ENCODE measurements at places on chromosomes 7 and 10. TPM values are rescaled to one million over a fixed set of nuclear protein-coding genes. Genes with fewer than 3 reads are reported as not detected.

Gene NUP205
- 16.6 TPM for total RNA-seq

Gene CPA2
- total RNA-seq, result not detected

Gene RELN
- total RNA-seq, result 39.3 TPM

Gene PRR15
- 0.17 TPM for total RNA-seq

Gene UBE2H
- 84.2 TPM for total RNA-seq

Gene PITRM1
- total RNA-seq, result 21.1 TPM

Gene ZCWPW1
- total RNA-seq, result 1.4 TPM

- no peaks in the 10 kb centered on the region for H3K4me1 ChIP-seq
- H3K4me3 ChIP-seq, result no peak overlapping the region
- H3K27me3 ChIP-seq, result no peaks in the 10 kb centered on the region
- no peaks in the 10 kb centered on the region for H3K36me3 ChIP-seq
Observed at GRCh38 chr10:122121059-122121458, 132.1 kb downstream of the TACC2 start.

- DNase-seq, result no peak
- H3K27ac ChIP-seq, result no peak overlapping the region
- H3K27me3 ChIP-seq, result no peaks in the 10 kb centered on the region
- H3K4me1 ChIP-seq, result no peaks in the 10 kb centered on the region
Observed at GRCh38 chr7:98771941-98772603, 97.7 kb downstream of the TMEM130 start.

GRCh38 chr10:86512137-86512536 is 9.5 kb downstream of the WAPL start:
- H3K27me3 ChIP-seq, result no peaks in the 10 kb centered on the region
- H3K4me3 ChIP-seq, result no peak overlapping the region
- peaks cover 5% of the 10 kb centered on the region for H3K36me3 ChIP-seq

GRCh38 chr7:151808400-151809145 is 68.3 kb downstream of the PRKAG2 start:
- H3K4me3 ChIP-seq, result no peak overlapping the region
- H3K27ac ChIP-seq, result peak overlapping the region; percentile 48
- H3K36me3 ChIP-seq, result no peaks in the 10 kb centered on the region
- no peak for DNase-seq

- no peak overlapping the region for H3K27ac ChIP-seq
- H3K4me3 ChIP-seq, result no peak overlapping the region
- H3K27me3 ChIP-seq, result no peaks in the 10 kb centered on the region
- H3K36me3 ChIP-seq, result no peaks in the 10 kb centered on the region
- DNase-seq, result no peak
Observed at GRCh38 chr10:46544989-46545791, 11.3 kb downstream of the GPRIN2 start.

DNA sequence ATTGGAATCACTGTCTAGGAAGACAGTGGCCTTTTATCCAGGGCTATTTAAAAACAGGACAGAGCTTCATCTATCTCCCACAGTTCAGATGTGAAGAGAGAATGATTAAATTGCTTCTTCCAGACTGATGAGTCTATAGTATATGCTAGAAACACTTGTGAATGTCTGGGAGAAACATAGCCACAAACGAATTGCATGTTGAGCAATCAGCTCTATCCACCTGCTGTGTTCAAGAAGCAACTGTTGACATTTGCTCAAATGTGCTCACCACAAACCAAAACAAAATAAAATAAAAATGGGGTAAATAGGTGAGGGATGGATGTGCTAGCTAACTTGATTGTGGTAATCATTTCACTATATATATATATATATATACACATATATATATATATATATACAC is 195.1 kb downstream of the HECW1 start:
- H3K4me1 ChIP-seq, result no peaks in the 10 kb centered on the region
- no peak overlapping the region for H3K27ac ChIP-seq
- DNase-seq, result no peak
- no peaks in the 10 kb centered on the region for H3K36me3 ChIP-seq

- no peak for DNase-seq
- no peaks in the 10 kb centered on the region for H3K4me1 ChIP-seq
- H3K4me3 ChIP-seq, result no peak overlapping the region
- H3K27me3 ChIP-seq, result no peaks in the 10 kb centered on the region
- H3K27ac ChIP-seq, result no peak overlapping the region
- peaks cover 8% of the 10 kb centered on the region for H3K36me3 ChIP-seq
Observed at GRCh38 chr7:77619314-77619713, 76.9 kb upstream of the RSBN1L start.

GRCh38 chr10:30944005-30944404 is 87.7 kb downstream of the ZNF438 start:
- no peaks in the 10 kb centered on the region for H3K27me3 ChIP-seq
- no peak overlapping the region for H3K27ac ChIP-seq
- no peak for DNase-seq
- H3K36me3 ChIP-seq, result no peaks in the 10 kb centered on the region

GRCh38 chr7:120303105-120303504 is 30.1 kb downstream of the KCND2 start:
- no peaks in the 10 kb centered on the region for H3K4me1 ChIP-seq
- no peaks in the 10 kb centered on the region for H3K36me3 ChIP-seq
- H3K4me3 ChIP-seq, result no peak overlapping the region

DNA sequence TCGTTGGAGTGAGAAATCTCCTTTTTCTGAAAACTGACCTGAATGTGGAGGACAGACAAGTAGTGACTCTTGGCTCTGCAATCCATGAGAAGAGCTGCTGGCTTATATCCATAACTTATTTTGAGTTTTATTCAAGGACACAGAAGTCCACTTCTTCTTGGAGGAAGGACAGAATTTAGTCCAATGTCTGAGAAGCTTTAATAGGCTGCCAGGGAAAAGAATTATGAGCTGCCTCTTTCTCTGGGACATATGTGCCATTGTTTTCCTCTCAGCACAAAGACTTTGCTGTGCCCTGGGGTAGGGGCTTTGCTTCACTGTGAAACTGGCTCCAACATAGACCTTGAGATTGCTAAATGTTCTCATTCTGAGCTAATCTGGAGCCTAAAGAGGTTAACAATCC is 20.5 kb upstream of the AOC1 start:
- no peak for DNase-seq
- no peak overlapping the region for H3K4me3 ChIP-seq
- H3K4me1 ChIP-seq, result peaks cover 13% of the 10 kb centered on the region

DNA sequence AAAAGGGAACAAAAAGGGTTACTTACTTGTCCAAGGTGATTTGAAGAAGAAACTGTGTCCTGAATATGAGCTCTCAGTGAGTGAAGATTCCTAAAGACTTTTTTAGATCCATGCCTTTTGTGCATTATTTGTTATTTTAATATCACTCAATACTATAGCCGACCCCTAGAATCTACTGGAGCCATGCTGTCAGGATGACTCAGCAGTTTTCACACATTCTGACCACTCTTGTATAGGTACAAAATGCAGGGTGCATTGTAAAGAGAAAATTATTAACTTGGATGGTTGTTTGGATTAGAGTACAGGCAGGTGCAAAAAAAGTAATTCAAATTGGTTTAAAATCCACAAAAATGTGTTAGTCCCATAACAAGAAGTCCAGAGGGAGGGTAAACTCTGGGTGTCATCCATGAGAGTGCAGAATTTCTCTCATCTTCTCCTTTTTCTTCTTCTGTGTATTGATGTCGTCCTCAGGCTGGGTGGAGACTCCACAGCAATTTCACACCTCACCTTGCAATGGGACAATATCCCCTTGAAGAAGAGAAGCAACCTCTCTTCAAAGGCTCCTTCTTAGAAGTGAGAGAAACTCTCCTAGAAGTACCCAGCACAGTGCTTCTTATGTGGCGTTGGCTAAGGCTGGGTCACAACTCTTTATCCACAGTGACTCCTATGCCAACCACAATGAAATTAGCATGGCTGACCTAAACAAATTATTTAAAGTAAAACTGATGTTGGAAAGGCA is 75.6 kb downstream of the AKR1C4 start:
- DNase-seq, result no peak
- no peak overlapping the region for H3K27ac ChIP-seq
- no peak overlapping the region for H3K4me3 ChIP-seq
- no peaks in the 10 kb centered on the region for H3K36me3 ChIP-seq
- no peaks in the 10 kb centered on the region for H3K27me3 ChIP-seq

GRCh38 chr7:37201003-37201875 is 247.4 kb downstream of the ELMO1 start:
- H3K4me1 ChIP-seq, result peaks cover 18% of the 10 kb centered on the region
- peak; percentile 75 for DNase-seq
- H3K27ac ChIP-seq, result peak overlapping the region; percentile 69
- no peaks in the 10 kb centered on the region for H3K27me3 ChIP-seq
- peaks cover 2% of the 10 kb centered on the region for H3K36me3 ChIP-seq

DNA sequence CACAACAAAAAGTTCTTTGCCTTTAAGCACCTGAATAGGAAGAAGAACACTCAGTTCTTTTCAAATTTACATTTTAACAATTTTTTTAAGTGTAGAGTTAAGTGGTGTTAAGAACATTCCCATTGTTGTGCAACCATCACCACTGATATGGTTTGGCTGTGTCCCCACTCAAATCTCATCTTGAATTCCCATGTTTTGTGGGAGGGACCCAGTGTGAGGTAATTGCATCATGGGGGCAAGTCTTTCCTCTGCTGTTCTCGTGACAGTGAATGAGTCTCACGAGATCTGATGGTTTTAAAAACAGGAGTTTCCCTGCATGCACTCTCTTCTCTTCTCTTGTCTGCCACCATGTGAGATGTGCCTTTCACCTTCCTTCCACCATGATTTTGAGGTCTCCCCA is 155.7 kb downstream of the PLXNA4 start:
- H3K4me3 ChIP-seq, result no peak overlapping the region
- no peaks in the 10 kb centered on the region for H3K27me3 ChIP-seq
- H3K36me3 ChIP-seq, result no peaks in the 10 kb centered on the region

DNA sequence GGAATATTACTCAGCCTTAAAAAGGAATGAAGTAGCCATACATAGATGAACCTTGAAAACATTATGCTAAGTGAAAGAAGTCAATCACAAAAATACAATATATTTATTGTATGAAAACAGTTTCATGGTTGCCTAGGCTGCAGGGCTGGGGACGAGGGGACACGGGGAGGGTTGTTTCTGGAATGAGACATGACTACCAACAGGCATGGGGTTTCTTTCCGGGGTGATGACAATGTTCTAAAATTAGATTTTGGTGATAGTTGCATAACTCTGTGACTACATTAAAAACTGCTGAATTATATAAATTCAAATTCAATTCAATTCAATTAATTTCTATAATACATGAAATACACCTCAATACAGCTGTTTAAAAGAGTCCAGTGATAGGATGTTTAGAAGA is 88.0 kb downstream of the ARHGAP22 start:
- H3K27me3 ChIP-seq, result no peaks in the 10 kb centered on the region
- no peak for DNase-seq
- no peak overlapping the region for H3K27ac ChIP-seq
- H3K4me3 ChIP-seq, result no peak overlapping the region
- no peaks in the 10 kb centered on the region for H3K4me1 ChIP-seq

GRCh38 chr7:91330866-91331265 is 66.6 kb downstream of the FZD1 start:
- H3K36me3 ChIP-seq, result no peaks in the 10 kb centered on the region
- H3K4me1 ChIP-seq, result no peaks in the 10 kb centered on the region
- no peak for DNase-seq

GRCh38 chr7:11078247-11078834 is 104.7 kb downstream of the PHF14 start:
- no peaks in the 10 kb centered on the region for H3K27me3 ChIP-seq
- H3K4me3 ChIP-seq, result no peak overlapping the region
- no peak for DNase-seq
- no peaks in the 10 kb centered on the region for H3K4me1 ChIP-seq
- no peaks in the 10 kb centered on the region for H3K36me3 ChIP-seq

DNA sequence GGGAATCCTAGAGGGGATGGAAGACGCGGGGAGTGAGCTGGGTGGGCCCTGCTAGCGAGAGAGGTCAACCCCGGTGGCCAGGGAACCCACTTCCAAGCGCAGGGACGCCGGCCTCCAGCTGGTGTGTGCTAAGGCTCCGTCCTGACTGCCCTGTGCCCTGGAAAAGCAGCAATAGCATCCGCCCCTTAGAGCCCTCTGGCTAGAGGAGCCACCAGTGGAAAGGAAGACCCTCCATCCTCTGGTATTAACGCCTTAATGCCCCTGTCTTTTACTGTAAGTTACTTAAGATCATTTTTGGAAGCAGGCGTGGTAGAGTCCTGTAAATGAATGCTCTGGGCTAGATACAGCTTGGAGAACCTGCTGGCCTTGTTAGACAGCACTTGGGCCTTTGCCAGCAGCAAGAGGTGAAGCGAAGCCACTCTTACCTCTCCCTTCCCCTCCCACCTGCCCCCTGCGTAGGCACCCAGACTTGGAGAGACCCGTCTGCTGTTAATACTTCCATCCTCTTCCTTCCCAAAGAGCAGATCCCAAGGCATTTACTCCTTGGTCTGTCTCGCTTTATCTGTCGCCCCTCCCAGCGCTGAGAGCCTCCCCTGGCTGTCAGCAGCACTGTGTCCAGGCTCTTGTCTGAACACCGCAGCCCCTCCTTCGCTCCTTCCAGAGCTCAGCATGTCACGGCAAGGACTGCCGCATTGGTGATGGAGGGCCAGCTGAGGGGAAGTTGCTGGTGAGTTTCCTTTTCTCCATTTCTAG is 4.6 kb downstream of the REPIN1 start:
- no peaks in the 10 kb centered on the region for H3K27me3 ChIP-seq
- peaks cover 18% of the 10 kb centered on the region for H3K4me1 ChIP-seq
- H3K36me3 ChIP-seq, result peaks cover 21% of the 10 kb centered on the region
- H3K4me3 ChIP-seq, result no peak overlapping the region
- no peak overlapping the region for H3K27ac ChIP-seq
- no peak for DNase-seq

- no peaks in the 10 kb centered on the region for H3K27me3 ChIP-seq
- peaks cover 1% of the 10 kb centered on the region for H3K36me3 ChIP-seq
- H3K4me3 ChIP-seq, result no peak overlapping the region
- DNase-seq, result no peak
- no peak overlapping the region for H3K27ac ChIP-seq
Observed at GRCh38 chr7:33882950-33883670, 22.2 kb upstream of the BMPER start.

Measured in liver (tissue), 10 donors.